ENCODE measurements at places on chromosomes 1 and 21.

DNA sequence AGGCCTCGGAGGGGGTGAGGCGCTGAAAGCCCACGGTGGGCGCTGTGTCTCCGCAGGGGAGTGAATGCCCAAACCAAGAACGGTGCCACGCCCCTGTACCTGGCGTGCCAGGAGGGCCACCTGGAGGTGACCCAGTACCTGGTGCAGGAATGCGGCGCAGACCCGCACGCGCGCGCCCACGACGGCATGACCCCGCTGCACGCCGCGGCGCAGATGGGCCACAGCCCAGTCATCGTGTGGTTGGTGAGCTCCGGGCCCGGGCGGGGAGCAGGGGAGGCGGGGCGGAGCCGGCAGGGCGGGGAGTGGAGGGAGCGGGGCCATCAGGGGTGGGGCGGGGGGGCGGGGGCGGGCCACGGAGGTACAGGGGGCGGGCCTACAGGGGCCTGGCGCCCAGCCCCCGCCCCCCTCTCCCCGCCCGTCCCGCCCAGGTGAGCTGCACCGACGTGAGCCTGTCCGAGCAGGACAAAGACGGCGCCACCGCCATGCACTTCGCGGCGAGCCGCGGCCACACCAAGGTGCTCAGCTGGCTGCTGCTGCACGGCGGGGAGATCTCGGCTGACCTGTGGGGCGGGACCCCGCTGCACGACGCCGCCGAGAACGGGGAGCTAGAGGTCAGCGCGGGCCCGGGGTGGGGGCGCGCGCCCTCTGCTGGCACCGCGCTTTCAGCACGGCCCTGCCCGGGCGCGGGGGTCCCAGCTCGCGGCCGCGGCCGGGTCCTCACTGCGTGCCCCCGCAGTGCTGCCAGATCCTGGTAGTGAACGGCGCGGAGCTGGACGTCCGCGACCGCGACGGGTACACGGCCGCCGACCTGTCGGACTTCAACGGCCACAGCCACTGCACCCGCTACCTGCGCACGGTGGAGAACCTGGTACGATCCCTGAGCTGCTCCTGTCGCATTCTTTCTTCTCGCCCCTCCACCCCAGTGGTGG lies 15.9 kb downstream of the ESPN start:
- DNase-seq, result peak; percentile 76

- DNase-seq, result peak; percentile 59
Measured at GRCh38 chr1:226635456-226635941, 86.9 kb downstream of the STUM start.

- no peak for DNase-seq
Measured at GRCh38 chr1:207282496-207283380, 38.7 kb upstream of the CD55 start.

DNA sequence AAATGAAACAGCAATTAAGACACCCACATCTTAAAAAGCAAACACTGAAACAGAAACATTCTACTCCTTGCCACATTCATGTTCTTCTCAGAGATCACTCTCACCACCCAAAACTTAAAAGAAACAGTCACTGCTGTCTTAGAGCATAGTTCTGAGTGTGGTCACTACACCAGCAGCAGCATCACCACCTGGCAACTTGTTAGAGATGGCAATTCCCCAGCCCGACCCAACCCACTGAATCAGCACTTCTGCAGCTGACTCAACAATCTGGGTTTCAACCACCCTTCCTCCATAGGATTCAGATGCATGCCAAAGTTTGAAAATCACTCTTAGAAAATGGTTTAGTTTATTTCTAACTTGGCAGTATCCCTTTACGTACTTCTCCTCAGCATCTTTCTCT lies 126.1 kb downstream of the CDC42BPA start:
- no peak for DNase-seq

GRCh38 chr1:155049651-155050559 lies 1.2 kb upstream of the ADAM15 start:
- no peak for DNase-seq

DNA sequence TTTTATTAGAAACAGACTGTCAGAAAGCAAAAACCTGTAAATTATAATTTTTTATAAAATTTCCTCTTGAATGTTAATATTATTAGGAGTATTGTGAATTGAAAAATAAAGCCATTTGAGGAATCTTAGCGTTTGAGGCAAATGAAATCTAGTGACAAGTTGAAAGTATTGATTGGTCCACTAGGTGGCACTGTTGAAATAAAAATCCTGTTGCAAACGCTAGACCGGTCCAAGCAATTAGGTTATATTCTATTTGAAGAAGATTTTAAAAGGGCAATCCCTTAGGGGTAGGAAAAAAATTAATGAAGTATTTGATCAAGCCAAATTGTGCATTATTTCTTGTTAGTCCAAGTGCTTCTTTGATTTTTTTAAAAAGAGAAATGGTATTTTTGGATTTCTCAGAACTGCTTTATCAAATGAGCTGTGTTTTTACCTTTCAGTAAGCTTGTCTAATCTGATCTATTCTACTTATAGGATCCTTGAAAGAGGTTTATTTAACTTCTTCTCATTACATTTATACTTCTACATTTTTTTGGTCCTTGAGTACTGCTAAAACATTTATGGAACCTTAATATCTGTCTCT lies 57.7 kb downstream of the ATG4C start:
- DNase-seq, result peak; percentile 62

GRCh38 chr1:231187571-231187970 lies 25.7 kb downstream of the TRIM67 start:
- no peak for DNase-seq

- DNase-seq, result no peak
Measured at GRCh38 chr1:24057171-24057570, 54.8 kb downstream of the MYOM3 start.

DNA sequence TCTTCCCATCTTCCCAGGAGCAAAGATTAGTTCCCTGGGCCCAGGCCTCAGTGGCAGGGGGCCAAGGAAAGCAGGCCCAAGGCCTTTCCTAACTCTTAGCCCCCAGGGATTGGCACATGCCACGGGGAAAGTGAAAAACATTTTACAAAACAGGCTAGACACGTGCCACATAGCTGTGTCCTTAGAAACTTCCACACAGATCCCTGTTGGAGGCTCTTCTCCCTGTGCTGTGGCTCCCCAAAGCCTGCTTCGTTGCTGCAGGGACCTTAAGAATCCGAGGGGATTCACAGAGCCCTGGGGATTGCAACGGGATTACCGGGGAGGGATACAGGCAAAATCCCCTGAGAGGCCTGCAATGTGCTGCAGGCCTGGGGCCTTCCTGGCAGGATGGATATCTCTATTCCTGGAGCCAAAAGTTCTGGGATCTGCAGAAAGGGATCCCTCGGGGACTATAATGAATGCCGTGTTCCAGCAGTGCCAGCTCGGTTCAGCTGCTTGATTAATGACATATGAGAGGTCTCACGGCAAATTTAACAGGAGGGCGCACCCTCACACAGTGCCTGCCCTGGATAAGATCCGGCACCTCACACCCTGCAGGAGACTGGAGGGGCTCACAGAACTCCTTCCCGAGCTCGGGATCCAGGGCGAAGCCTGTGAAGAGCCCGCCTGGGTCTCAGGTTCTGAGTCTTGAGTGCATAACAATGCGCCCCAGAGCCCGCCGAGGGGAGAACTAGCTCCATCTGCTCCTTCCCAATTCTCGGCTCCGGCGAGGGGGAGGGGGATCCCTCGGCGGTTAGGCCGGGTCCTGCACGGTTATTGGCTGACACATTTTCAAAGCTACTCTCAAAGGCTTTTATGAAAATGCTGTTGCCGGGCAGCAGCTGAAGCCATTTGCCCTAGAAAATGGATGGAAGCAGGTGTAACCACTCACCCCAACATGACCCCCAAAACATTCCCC lies 15.3 kb upstream of the RGS8 start:
- no peak for DNase-seq

GRCh38 chr1:81387446-81387845 lies 413.3 kb upstream of the ADGRL2 start:
- no peak for DNase-seq

DNA sequence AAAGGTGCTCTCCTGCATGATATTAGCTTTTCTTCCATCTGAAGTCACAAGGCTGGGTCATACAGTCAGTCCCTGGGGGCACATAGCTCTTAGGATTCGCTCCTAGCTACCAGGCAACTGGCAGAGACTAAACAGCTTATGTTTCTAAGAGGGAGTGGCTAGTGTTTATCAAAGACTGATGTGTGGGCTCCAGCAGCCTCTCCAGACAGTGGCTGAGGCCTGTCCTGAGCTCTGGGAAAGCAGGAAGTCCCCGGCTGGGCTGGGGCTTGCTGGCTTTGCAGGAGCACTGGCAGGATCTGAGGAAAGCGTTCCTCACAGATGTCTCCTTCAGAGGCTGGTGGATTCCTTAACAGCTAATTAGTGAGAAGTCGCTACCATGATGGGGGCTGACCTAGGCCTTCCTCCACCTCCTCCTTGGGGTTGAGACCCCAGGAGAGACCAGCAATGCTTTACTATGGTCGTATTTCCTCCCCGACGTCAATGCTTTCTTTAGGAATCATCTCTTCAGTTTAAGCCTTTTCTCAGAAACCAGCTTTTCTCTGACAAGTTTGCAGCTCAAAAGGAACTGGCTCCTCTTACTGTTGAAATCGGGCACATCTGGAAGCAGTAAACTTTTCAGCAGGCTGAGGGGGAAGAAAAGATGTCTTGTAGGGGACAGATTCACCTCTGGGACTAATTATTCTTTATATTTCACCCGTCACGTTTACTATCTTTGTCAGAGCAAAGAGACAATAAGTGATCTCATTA lies 33.5 kb upstream of the HHAT start:
- DNase-seq, result no peak

- DNase-seq, result no peak
Measured at GRCh38 chr1:119773711-119774241, 5.1 kb upstream of the HMGCS2 start.

GRCh38 chr1:205585835-205586785 lies 45.7 kb downstream of the ELK4 start:
- DNase-seq, result no peak

DNA sequence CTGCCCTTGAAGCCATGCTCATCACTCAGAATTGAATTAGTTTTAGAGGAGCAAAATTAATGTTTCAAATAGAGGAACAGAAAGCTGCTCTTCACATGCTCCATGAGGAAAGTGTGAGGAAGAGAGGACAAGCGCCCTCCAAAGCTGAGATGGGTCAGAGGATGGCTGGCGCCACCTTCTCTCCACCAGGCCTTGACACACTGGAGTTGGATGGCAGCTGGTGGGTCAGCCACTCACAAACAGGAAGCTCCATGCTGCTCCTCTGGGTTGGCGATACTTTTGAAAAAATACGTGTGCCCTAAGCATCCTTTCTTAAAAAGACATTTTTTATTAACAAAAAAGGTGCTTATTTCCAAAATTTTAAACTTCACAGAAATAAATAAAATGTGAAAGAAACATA lies 3.1 kb upstream of the CD2 start:
- no peak for DNase-seq

- no peak for DNase-seq
Measured at GRCh38 chr1:34770891-34771504, 10.0 kb upstream of the GJB3 start.

GRCh38 chr1:93701629-93702028 lies 20.0 kb upstream of the BCAR3 start:
- no peak for DNase-seq

DNA sequence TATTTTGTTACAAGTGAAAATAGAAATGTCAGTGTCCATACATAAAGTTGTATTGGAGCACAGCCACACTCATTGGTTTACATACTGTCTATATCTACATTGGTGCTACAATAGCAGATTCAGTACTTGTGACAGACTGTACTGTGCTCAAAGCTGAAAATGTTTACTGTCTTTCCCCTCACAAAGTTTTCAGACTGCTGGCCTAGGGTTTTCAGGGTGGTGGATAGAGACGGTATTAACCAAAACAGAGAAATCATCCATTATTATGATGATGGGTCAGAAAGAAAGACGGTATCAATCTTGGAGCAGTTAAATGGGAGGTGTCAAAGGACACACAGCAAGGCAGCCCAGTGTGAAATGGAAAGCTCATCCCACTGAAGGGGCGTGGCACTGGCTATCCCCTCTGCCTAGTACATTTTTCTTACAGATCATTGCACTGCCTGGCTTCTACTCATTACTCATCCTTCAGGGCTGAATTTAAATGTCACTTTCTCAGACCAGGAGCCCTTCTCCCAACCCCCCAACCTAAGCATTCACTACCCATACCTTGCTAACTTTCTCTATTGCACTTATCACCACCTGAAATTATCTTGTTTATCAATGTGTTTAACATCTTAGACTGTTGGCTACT lies 10.2 kb downstream of the JAK1 start:
- DNase-seq, result no peak

DNA sequence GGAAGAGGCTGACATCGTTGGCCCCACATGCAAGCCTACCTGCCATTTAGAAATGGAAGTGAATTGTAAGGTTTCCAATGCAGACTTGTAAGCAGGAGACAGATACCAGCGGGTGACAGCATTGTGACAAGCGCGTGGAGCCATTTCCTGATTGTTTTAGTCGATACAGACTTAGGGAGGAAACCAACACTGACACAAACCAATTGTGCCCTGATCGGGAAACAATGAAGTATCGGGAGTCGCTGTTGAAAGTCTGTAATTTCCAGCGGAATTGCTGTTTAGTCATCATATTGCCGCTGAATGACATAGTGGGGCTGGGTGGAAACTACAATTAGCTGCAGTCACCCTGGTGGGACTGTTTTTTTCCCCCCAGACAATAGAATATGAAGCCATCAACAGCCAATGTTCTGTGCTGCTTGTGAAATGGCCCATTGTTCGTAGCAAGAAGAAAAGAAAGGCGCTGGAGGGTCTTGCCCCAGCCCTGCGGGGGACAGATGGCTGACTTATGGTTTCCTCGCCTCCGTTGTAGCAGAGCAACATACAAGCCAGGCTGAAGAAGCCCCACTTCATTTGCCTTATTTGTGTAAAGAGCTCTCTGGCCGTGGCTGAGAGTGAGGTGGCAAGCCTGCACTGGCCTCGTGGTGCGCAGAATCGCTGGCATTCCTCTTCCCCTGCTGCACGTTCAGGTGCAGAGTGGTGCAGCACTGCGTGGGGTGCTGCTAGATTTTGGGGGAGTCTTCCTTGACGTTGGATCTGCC lies 462.7 kb downstream of the CAMTA1 start:
- no peak for DNase-seq

GRCh38 chr1:62068416-62068843 lies 126.2 kb upstream of the L1TD1 start:
- no peak for DNase-seq

DNA sequence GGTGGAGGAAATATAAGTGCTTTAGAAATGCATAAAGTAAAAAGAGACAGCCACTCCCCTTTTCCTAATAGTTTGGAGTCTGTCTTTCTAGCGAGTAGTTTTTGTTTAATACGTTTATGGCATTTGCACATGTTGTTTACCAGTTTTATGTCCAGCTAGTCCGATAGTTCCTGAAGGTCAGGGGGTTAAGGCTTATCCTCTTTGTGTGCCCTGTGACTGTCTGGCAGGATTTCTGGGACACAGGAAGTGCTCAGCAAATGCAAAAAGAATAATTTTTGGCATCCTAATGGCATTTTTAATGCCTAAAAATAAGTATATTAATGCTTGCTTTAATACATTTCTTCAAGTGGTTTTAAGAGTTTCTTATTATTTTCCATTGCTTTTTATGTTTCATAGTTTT lies 58.4 kb downstream of the DYRK1A start:
- DNase-seq, result no peak
